ENCODE measurements at places on chromosomes 2 and 18.

DNA sequence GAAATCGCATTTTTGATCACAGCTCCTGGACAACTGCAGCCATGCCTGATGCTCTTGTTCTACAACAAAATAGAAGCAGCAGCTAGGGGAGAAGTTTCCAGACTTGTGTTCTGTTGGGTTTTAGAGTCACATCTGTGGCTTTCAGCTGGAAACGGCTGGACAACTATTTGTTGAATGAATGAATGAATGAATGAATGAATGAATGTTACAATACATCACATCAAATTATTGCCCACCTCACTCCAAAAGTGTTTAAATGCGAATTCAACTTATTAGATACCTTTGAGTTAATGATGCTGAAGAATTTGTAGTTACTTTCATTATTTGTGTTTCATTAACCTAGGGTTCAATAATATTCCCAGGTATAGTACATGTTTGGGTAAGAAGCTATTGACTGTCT, 8.5 kb upstream of the METTL21A start:
- DNase-seq = no peak

DNA sequence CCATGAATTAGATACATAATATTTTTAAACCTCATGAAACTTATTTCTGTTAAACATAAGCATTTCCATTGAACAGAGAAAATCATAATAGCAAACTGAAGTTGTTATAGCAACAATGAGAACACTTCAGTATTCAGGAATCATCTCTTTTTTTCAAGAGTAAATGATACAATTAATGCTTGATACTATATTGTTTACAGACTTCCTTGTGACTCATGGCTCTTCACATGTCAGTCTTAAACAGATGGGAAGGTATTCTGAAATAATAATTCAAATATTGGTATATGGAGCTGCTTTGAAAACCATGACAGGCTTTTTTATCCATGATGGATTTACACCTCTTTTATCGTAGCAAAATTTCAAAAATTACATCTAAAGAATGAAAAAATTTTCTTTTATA, 226.5 kb upstream of the RBMS1 start:
- no peak for DNase-seq

GRCh38 chr2:45763255-45763654, 111.8 kb downstream of the PRKCE start:
- no peak for DNase-seq

GRCh38 chr2:209424781-209425470, 1.1 kb downstream of the MAP2 start:
- DNase-seq = no peak

DNA sequence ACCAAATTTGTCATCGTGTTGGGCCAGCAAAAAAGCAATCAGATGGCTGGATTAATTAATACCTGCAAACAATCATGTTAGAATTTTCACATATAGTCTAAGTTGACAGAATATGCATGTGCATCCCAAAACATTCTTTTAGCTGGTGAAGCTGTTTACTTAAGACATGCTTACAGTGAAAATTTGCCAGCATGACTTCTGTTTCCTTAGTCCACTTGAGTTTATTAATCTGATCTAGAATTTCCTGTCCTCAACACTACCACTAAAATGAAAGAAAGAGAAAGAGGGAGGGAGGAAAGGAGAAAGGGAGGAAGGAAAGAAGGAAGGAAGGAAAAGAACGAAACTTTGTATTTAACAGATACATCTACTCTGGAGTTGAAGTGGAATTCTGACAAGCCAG, 2109.9 kb upstream of the PIK3C3 start:
- no peak for DNase-seq

GRCh38 chr2:190080527-190081049, 18.1 kb upstream of the MSTN start:
- DNase-seq = no peak

DNA sequence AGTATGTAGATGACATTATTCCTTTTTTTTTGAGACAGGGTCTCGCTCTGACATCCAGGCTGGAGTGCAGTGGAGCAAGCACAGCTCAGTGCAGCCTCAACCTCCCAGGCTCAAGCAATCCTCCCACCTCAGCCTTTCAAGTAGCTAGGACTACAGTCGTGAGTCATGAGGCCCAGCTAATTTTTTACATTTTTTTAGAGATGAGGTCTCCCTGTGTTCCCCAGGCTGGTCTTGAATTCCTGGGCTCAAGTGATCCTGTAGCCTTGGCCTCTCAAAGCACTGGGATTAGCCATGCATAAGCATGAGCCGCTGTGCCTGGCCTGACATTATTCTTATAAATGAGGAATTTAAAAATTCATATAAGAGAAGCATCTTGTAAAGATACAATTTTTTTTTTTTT, 86.9 kb downstream of the FAM117B start:
- no peak for DNase-seq

DNA sequence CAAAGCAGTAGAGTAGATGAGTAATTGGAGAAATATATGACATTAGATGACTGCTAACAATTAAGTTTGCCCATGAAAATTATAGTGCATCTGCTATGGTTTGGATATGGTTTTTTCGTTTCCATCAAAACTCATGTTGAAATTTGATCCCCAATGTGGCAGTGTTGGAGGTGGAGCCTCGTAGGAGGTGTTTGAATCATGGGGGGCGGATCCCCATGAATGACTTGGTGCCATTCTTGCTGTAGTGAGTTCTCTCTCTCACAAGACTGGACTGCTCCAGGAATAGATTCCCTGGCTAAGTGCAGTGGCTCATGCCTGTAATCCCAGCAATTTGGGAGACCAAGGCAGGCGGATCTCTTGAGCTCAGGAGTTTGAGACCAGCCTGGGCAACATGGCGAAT, 9.7 kb upstream of the CUL3 start:
- no peak for DNase-seq

DNA sequence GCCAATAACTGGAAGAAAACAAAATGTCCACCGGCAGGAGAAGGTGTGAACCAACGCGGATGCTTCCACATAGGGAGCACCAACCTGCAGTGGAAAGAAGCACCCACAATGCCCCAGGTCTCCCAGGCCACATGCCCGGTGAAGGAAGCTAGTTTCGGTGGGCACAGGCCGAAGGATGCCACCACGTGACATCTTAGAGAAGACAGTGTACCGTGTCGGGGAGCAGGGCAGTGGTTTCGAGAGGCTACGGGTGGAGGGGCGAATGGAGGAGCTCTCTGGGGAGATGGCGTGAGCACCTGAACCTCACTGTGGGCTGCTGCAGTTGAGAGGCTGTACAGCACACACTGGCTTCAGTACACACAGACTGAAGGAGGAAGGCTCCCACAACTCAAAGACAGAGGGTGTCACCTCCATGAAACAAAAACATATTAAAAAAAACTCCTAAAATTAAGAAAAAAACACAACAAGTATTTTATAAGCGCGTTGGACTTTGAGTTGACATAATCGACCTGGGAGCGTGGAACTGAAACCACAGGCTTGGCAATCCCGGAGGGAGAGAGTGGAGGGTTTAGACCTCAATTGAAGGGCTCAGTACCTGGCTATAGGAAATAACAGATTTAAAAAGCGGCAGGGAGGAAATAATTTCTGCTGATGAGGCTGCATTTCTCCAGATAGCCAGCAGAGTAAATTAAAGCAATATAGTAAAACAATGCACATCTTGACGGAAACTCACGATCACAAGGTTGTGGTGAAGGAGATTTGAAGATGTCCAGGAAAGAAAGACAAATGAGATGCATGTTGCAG, 160.1 kb downstream of the RTP5 start:
- no peak for DNase-seq

DNA sequence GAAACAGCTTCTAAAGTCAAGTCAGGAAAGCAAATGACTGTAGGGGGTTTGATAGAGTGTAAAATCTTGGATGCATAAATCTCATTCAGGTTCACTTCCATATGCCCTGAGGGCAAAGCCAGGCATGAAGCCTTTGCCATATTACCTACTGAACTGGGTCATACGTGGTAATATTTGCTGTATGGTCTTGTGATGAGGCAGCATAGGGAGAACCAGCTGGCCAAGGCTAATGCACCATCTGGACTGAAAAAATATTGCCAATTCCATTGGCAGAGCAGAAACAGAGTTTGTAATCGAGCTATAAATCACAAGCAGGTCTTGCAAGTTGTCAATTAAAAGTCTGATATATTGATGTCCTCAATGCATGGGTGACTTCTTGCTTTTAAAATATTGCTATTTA, 243.8 kb downstream of the ERBB4 start:
- DNase-seq = no peak

- no peak for DNase-seq
Measured at GRCh38 chr18:23136326-23137096, 1.2 kb downstream of the CABLES1 start.

DNA sequence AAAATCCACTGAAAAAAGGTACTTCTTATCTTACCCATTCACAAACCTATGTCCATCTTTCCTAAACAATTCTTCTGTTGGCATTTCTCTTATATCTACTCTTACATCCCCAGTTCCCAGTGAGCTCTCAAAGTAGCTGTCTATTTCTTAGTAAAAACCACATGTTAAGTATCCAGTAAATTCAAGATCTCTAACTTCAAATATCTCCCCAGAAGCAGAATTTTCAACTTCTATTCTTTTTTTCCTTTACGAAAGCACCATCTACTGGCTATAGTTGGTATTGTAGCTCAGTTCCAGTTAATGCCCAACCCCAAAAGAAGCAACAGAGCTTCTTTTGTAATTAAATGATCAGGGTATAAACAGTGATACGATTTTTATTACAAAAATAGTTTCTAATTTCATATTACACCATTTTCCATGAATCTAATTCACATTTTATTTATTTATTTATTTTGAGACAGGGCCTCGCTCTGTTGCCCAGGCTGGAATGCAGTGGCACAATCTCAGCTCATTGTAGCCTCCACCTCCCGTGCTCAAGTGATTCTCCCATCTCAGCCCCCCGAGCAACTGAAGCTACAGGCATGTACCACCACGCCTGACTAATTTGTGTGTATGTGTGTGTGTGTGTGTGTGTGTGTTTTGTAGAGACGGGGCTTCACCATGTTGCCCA, 28.5 kb downstream of the HRH4 start:
- DNase-seq = peak; percentile 6

- DNase-seq = no peak
Measured at GRCh38 chr18:57455576-57456129, 20.5 kb downstream of the ONECUT2 start.

DNA sequence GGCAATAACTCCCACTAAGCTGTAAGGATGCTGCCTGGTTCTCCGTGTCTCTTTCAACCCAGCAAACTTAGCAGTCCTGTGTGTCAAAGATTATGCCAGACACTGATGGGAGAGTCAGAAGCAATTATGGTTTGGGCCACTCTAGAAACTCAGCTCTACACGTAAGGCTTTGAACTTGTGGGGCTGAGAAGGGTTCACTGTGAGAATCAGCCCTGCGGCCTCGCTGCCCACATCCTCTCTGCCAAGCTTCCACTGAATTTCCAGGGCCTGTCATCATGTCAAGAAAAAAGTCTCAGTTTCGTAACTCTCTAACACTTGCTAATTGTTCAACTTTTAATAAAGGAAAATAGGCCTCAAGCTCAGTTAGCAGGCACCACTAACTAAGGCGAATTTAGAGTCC, 308.8 kb upstream of the LYPD1 start:
- DNase-seq = no peak

- DNase-seq = no peak
Measured at GRCh38 chr2:41994661-41995060, 53.2 kb upstream of the PKDCC start.

DNA sequence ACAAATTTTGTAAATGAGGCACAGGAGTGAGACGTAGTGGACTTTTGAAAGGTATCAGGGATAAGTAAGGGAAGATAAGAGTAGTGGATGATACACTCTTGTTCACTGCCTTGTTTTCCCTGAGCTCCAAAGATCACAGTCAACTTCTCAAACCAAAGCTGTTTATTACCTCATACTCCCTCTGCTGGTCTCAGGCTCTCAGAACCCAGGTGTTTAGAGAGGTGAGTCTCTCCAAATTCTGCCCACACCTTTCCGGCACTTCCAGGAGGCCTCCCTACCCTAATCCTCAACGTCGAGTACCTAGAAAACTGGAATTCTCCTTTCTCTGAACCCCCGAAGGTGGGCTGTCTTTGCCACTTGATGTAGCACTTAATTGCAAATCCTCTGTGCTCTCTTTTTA, 621.1 kb downstream of the BCL11A start:
- DNase-seq = no peak

- no peak for DNase-seq
Measured at GRCh38 chr2:119809339-119810048, 49.8 kb downstream of the PTPN4 start.

DNA sequence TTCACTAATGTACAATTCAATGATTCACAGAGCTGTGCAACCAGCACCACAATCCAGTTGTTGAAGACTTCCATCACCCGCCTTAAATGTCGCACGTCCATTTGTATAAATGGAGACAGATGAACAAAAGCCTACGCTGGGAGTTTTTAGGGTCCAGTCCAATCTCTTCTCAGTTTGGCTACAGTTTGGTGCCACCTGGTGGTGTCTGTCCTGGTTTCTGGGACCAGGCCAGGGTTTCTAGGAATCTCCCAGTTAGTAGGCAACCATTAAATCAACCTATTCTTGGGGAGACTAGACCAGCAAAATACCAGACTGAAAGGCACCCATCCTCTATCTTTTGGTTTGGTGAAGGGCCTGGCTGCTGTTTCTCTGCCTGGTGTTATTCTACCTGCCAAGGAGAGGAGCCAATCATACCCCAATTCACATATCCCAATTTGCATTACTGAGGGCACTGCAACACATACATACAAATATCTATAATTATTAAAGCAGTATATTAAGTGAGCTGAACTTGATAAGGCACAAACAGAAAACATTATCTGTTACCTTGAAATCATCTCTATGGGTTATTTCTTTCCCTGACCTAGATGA, 3.2 kb upstream of the DDX1 start:
- DNase-seq = peak; percentile 64

- DNase-seq = no peak
Measured at GRCh38 chr2:113213061-113213930, 39.5 kb downstream of the PSD4 start.

- DNase-seq = no peak
Measured at GRCh38 chr2:69979902-69980807, 18.7 kb upstream of the ASPRV1 start.

GRCh38 chr2:120279708-120280107, 27.1 kb downstream of the RALB start:
- no peak for DNase-seq

DNA sequence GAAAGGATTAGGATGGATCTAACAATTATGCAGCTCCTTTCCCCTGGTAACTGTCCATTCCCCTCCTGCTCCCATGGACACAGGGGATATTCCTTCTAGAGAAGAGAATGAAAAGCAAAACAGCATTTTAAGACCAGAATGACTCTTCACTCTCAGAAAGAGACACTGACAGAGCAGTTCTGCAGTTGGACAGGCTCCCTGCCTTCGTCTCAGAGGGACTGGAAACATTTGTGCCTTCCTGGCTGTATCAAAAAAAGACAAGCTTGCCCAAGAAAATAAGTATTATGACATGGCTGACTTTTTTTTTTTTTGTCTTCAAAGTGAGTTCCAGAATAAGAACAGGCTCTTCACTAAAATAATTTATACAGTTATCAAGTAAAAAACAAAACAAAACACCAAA, 9.5 kb downstream of the PID1 start:
- no peak for DNase-seq

GRCh38 chr2:240305369-240305962, 130.0 kb upstream of the GPC1 start:
- no peak for DNase-seq

All from urothelium cell line (cell line).